Upper lobe of left lung (tissue), 6 donors: ENCODE measurements at places on chromosomes 11 and 22. TPM values are rescaled to one million over a fixed set of nuclear protein-coding genes. Genes with fewer than 3 reads are reported as not detected.

Gene OR51E2
- not detected for total RNA-seq

GRCh38 chr11:122037911-122038310 is 78.1 kb downstream of the BLID start:
- no peaks in the 10 kb centered on the region for H3K27me3 ChIP-seq
- H3K4me1 ChIP-seq: no peaks in the 10 kb centered on the region
- no peak overlapping the region for H3K27ac ChIP-seq

DNA sequence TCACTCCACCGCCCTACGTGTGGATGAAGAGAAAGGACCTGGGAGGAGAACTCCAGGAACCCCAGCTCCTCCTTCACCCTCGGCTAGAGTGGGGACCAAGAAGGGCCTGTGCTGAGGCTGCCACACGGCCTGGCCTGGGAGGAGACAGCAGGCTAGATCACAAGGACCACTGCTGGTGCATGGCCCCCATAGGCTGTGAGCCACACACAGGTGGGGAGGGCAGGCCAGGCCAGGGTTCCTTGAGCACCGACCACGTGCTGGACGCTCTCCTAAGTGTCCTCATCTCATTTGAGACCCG is 1392.4 kb downstream of the TBC1D22A start:
- H3K27ac ChIP-seq: no peak overlapping the region
- DNase-seq: peak; percentile 30
- no peaks in the 10 kb centered on the region for H3K4me1 ChIP-seq
- H3K36me3 ChIP-seq: no peaks in the 10 kb centered on the region

GRCh38 chr11:44848203-44848962 is 102.3 kb downstream of the TP53I11 start:
- no peak overlapping the region for H3K4me3 ChIP-seq
- no peak overlapping the region for H3K27ac ChIP-seq
- no peaks in the 10 kb centered on the region for H3K36me3 ChIP-seq
- no peaks in the 10 kb centered on the region for H3K27me3 ChIP-seq

Gene CBLIF
- not detected for total RNA-seq

DNA sequence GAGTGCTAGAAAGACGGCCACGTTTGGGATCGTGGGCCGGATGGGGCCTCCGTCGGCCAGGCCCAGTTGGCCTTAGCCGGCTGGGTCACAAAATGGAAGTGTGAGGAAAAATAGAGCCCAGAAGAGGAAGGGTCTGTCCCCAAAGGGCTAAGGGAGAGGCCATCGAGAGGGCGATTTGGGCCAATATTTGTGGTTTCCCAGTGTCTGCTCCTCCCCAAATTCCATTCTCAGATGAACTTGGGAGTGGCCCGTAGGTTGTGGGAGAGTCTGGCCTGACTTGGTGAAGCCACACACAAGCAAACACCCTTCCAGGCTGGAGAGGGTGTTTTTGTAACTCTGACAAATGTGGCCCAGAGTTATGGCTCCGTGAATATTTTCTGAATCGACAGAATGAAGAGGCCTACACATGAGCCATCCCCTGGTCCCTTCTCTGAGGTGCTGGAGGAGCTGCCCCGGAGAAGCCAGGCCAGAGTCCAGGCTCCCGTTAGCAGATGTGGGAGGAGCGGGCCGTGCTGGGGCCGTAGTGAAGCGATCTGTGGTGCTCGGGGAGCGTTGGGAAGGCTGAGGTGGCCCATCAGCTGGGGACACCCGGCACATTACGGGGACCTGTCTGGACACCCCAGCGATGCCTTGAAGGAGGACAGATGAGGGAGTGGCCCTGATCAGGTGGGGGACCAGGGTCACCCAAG is 73.5 kb upstream of the PPARA start:
- peak overlapping the region; percentile 73 for H3K4me3 ChIP-seq
- peaks cover 77% of the 10 kb centered on the region for H3K4me1 ChIP-seq
- peak overlapping the region; percentile 94 for H3K27ac ChIP-seq
- no peaks in the 10 kb centered on the region for H3K36me3 ChIP-seq

GRCh38 chr22:20571531-20572007 is 64.2 kb downstream of the MED15 start:
- no peaks in the 10 kb centered on the region for H3K27me3 ChIP-seq
- H3K4me3 ChIP-seq: no peak overlapping the region
- H3K27ac ChIP-seq: peak overlapping the region; percentile 69

DNA sequence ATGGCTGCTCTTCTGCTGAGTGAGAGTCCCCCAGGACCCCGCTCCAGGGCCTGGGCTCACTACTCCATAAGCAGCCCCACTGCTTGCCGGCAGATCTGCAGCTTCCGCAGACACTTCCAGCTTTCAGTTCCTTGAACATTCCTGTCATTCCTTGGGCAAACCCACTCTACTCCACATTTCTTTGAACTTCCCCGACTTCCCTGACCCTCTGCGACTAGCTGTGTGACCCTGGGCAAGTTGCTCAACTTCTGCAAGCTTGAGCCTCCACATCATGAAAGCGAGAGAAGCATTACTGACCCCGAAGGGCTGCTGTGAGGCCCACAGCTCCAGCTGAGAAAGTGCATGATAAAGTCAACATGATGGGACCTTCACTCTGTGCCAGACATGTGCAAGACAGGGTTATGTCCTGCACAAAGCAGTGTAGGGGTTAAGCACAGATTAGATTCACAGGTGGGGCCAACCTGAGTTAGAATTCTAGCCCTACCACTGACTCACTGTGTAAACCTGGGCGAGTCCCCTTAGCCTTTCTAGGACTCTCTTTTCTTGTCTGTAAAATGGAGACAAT is 51.8 kb downstream of the THAP12 start:
- no peak overlapping the region for H3K27ac ChIP-seq
- peaks cover 8% of the 10 kb centered on the region for H3K4me1 ChIP-seq
- no peaks in the 10 kb centered on the region for H3K27me3 ChIP-seq

- no peak overlapping the region for H3K4me3 ChIP-seq
- H3K27me3 ChIP-seq: no peaks in the 10 kb centered on the region
- H3K4me1 ChIP-seq: peaks cover 50% of the 10 kb centered on the region
- no peaks in the 10 kb centered on the region for H3K36me3 ChIP-seq
- no peak for DNase-seq
Observed at GRCh38 chr11:57432714-57433163, 5.8 kb upstream of the SLC43A3 start.

DNA sequence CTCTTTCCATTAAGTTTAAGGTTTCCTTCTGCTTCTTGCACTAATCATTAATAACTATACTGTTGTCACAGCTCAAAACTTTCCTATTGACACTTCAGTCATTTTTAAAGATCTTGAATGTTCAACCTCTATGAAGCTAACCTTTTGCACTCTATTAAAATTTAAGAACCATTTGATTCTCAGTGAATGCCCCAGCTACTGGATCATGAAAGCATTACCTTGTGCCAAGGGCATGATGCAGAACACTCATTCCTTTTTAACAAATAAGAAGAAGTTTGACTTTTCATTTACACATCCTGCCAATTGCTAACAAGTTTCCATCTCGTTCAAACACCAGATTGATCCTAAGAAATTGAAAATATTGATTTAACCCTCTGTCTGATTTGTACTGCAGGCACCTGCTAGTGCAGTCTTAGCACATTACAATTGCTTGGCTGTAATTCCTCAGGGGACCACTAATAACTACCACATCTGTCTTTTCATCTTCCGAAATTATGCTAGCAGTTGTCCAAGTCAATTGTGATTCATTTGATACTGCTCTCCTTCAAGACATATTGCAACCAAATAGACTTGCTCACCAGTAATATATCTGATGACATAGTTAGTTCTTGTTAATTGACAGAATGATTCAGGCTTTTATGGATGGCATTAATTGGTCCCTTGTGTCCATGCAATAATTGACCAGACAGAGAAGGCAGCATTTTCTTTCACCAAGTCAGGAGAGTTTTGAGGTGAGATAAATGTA is 158.4 kb downstream of the TEAD1 start:
- no peaks in the 10 kb centered on the region for H3K36me3 ChIP-seq
- no peak for DNase-seq
- no peak overlapping the region for H3K27ac ChIP-seq
- no peak overlapping the region for H3K4me3 ChIP-seq
